ENCODE measurements at places on chromosomes 2 and 18.

DNA sequence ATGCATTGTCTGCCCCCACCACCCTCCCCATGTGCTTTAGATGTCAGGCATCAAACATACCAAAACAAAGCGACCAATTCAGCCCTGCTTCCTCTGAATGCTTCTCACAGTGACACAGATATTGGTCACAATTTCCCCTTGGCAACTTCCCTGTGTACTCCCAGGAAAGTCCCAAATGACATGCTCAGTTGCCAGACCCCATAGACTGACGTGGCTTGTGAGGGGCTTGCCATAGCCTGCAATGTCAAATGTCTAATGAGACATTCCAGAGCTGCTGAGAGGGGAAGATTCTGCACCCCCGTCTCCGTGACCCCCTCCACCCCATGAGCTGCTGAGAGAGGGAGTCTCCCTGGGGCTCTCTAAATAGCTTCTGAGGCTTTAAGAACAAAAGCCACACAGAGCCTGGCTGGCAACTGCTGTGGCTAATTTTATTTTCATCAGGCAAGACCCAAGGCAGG is 47.3 kb downstream of the RFTN2 start:
- DNase-seq, result no peak

- DNase-seq, result no peak
These were observed 35.2 kb downstream of the ZNF516 start for GRCh38 chr18:76459687-76460350.

GRCh38 chr2:229815858-229816257 is 101.5 kb upstream of the DNER start:
- no peak for DNase-seq

- DNase-seq, result no peak
These were observed 37.4 kb downstream of the MEIS1 start for GRCh38 chr2:66472225-66472843.

Measured in NCI-H2081 (cell line).